ENCODE measurements at places on chromosomes 3 and 15. TPM values are rescaled to one million over a fixed set of nuclear protein-coding genes. Genes with fewer than 3 reads are reported as not detected.

DNA sequence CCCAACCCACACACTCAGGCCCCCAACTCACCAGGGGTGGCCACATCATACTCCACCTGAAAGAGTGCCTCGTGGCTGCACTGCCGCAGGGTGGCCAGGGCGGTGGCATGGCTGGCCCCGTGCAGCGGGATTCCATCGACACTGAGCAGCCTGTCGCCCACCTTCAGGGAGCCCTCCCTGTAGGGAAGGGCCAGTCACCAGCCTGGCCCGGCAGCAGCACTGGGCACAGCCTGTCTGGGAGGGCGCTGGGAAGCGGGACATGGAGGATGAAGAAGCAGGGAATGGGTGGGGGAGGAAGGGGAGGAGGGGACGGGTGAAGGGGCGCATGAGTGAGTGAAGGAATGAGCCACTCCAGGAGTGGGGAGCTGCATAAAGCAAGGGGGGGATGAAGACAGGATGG lies 18.5 kb downstream of the GRIP2 start:
- DNase-seq = no peak

Gene OR5K3
- total RNA-seq = not detected

GRCh38 chr3:195696632-195697278 lies 24.0 kb upstream of the MUC20 start:
- DNase-seq = no peak

Gene LTF
- total RNA-seq = not detected

Gene UBA7
- total RNA-seq = 6.0 TPM

Gene PGBD4
- total RNA-seq = 1.2 TPM

Gene CD200R1
- 0.18 TPM for total RNA-seq

DNA sequence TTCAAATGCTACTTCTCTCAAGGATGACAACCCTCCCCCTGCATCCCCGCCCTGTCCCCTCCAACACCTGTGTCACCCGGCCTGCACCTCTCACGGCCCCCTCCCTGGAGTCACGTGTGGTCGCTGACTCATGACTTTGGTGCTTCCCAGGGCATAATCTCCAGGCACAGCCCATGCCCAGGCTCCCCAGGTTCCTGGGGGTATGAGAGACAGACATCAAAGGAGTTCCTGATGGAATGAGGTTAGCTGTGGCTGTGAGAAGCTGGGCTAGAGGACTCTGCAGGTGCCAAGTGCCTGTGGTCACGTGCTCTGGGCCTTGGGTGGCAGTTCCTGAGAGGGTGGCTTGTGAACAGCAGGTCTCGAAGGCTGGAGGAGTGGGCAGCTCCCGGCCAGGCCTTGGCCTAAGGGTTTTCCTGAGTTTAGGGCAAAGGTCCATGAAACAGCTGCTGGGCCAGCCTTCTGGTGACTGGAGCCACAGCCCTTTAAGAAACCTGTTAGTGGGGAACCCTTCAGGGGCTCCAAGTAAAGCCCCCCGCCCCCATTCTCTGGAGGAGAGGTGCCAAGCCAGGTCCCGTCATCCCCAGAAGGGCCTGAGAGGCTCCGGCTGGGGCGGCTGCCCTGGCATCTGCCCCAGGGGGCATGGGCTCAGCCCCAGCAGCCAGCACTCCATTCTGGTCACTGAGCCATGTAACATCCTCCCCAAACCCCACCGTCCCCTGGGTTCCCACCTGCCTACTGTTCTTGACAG lies 230.0 kb downstream of the XXYLT1 start:
- no peak for DNase-seq

DNA sequence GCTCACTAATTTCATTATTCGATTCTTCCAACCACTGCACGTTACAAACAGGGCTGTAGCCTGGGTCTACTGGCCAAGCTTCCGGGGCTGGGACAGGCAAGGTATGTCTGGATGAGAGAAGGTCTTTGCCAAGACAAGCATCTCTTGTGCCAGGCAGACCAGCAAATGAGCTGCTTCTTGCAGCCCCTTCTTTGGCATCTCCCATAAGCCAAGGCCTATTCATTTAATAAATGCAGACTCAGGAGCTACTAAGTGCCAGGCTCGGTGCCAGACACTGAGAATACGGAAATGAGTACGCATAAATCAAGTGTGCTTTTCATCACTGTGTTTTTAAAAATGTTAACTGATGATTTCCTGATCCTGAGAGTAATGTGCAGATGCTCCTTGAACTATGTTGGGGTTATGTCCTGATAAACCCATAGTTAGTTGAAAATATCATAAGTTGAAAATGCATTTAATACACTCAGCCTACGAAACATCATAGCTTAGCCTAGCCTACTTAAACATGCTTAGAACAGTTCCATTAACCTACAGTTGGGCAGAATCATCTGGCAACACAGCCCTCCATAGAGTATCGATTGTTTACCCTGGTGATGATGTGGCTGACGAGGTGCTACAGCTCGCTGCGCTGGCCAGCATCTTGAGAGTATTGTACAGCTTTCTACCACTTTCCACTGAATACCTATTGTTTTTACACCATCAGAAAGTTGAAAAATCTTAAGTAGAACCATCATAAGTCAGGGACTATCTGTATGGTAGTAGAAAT lies 135.0 kb upstream of the CTDSPL start:
- no peak for DNase-seq

Gene CP
- 0.44 TPM for total RNA-seq

DNA sequence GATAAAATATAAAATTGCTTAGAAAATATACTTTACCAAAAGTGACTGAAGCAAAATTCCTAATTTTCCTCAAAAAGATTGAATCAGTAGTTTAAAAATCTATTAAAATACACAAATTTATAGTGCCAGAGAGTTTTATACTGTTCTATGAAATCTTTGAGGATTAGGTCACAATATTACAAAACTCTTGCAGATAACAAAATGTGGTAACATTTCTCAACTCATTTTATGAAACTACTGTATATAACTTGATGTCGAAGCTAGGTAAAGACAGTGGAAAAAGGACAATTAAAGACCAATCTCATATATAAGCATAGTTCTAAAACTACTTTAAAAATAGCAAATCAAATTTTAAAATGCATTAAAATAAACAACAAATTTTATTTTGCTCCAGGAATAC lies 15.9 kb downstream of the VEPH1 start:
- no peak for DNase-seq

Measured in endothelial cell (in vitro differentiated cells).